ENCODE measurements at places on chromosomes 11 and 22. TPM values are rescaled to one million over a fixed set of nuclear protein-coding genes. Genes with fewer than 3 reads are reported as not detected.

The ABCG4 gene
- total RNA-seq: 0.22 TPM

The GP1BB gene
- 2.6 TPM for total RNA-seq

The MS4A12 gene
- not detected for total RNA-seq

The OR2AG2 gene
- under 0.01 TPM for total RNA-seq

The SLC22A8 gene
- not detected for total RNA-seq

The PNPLA5 gene
- not detected for total RNA-seq

The ANKRD49 gene
- 10.1 TPM for total RNA-seq

The MFNG gene
- 89.8 TPM for total RNA-seq

The CABP4 gene
- 1.3 TPM for total RNA-seq

The BBOX1 gene
- total RNA-seq: not detected

The NRGN gene
- 0.20 TPM for total RNA-seq

The IGSF9B gene
- not detected for total RNA-seq

The OR5D14 gene
- total RNA-seq: not detected

The SNX32 gene
- total RNA-seq: under 0.01 TPM

The FLRT1 gene
- total RNA-seq: not detected

The UBASH3B gene
- 3.4 TPM for total RNA-seq

The GGT1 gene
- 6.1 TPM for total RNA-seq

The TSPAN32 gene
- not detected for total RNA-seq

The NDUFA6 gene
- 47.9 TPM for total RNA-seq

The SCN3B gene
- 6.7 TPM for total RNA-seq

The SHANK2 gene
- under 0.01 TPM for total RNA-seq

The NOL12 gene
- total RNA-seq: 18.1 TPM

Data from lung microvascular endothelial cell (primary cell).